Left hindlimb (tissue), 1 donor: ENCODE measurements at places on chromosomes 5 and 9.
A peak's percentile ranks its signal among the peaks of the same experiment; 100 is the strongest.

DNA sequence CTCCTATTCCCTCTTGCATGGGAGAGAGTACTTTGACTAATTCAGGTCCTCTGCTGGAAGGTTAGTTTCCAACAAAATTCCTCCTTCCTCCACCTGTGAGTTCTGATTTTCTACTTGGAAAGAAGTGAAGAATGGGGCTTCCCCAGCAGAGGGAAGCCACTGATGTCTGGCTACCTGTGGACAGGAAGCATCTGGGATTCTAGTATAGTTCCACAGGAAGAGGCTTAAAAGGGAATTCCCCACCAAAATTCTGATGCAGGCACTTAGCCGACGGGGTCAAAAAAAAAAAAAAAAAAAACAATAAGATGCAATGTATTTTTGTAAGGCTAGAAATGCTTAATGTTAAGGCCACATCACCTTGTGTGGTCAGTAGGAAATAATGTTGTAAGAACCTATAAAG, 33.4 kb downstream of the PCDHGC5 start:
- no peak for DNase-seq

GRCh38 chr9:94971378-94972131, 245.1 kb downstream of the AOPEP start:
- DNase-seq, result no peak

- no peak for DNase-seq
These were observed 118.8 kb downstream of the BOD1 start for GRCh38 chr5:173497685-173498084.

- DNase-seq, result no peak
These were observed 45.6 kb downstream of the CFAP90 start for GRCh38 chr5:7805379-7805778.

DNA sequence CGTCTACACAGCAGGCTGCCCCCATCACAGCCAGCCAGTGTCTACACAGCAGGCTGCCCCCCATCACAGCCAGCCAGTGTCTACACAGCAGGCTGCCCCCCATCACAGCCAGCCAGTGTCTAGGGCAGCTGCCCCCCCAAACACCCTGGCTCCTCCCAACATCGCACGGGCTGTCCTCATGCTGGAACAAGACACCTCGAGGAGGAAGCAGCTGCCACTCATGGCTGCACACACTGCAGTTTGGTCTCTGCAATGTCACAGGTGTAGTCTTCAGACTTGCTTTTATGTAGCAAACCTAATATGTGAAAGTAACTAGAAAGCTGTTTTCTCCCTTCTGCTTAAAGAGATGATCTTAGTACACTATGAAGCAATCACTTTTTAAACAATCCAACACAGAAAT, 9.7 kb downstream of the LRRC14B start:
- no peak for DNase-seq

DNA sequence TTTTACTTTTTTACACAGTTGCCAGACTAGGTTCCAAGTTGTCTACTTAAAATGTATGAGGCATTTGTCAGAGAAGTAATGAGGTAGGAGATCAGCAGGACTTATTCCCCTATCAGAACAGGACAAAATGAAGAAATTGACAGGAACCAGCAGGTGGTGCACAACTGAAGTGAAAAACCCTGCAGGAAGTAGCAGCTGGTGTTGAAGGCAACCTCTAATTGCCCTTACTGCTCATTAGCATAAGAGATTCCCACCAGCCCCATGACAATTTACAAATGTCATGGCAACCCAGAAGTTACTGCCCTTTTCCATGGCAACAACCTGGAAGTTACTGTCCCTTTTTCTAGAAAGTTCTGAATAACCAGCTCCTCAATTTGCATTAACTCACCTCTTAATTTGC, 5.4 kb downstream of the PCDHB15 start:
- no peak for DNase-seq

- DNase-seq, result no peak
These were observed 531.9 kb upstream of the CHD1 start for GRCh38 chr5:99460701-99461100.

- DNase-seq, result peak; percentile 95
These were observed at the start of the genes MBLAC2 and POLR3G for GRCh38 chr5:90474235-90475107. Gene MBLAC2, minus strand, starts transcription at chr5:90474771. Its CDS starts 479 bp downstream, at chr5:90474292. Gene POLR3G, plus strand, starts transcription at chr5:90474864. Its CDS starts 10,704 bp downstream, at chr5:90485568.

DNA sequence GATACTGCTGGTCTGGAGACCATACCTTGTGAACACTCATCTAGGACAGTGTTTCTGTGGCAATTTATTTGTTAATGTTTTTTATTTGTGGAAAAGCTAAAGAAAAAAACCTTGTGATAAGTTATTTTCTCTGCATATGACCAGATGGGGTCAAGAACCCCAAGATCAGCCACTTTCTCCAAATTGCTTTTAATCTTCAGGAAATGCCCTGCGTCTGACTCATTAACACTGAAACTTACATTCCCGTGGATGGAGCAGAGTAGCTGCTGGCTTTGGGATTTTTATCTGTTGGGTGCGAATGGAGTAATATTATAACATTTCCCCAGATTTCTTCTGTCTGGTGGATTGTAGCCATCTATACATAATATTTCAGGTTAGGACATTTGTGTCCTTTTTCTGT, 444.5 kb downstream of the SH3GL2 start:
- DNase-seq, result no peak

DNA sequence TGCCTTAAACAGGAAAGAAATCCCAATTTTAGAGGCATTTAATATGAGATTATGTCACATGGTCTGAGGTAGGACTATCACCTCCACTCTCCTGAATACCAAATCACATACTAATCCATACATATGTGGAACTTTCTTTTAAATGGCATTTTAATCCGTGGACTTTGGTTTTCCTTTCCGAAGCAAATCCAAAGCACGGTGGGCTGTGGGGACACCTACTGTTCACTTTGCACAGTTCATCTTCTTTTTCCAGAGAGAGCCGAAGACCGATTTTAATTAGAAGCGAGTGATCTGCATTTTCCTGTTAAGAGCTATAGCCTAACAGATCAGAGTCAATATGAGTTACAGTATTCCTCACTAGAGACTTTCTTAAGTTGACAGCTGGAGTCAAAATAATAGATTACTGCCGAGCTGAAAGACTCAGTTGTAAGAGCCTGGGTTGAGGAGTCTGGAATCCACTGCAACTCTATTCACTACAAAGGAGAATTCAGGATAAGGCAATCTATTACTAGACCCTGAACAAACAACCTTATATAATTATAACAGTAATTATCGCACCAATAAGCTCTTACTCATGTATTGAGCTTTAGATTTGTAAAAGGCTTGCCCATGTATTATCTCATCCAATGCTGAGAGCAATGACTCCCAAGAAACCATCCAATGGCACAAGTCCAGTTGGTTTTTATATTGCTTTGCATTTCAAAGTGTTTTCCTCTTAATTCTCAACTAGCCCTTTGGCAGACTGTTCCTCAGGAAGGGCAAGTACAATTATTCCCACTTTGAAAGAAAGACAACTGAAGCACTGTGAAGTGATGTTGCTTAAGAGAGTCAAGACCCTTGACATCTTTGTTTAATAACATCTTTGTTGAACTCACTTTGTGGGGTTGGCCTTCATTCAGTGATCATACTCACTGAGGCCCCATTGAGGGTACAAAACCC, 144.7 kb downstream of the TRPM6 start:
- no peak for DNase-seq

DNA sequence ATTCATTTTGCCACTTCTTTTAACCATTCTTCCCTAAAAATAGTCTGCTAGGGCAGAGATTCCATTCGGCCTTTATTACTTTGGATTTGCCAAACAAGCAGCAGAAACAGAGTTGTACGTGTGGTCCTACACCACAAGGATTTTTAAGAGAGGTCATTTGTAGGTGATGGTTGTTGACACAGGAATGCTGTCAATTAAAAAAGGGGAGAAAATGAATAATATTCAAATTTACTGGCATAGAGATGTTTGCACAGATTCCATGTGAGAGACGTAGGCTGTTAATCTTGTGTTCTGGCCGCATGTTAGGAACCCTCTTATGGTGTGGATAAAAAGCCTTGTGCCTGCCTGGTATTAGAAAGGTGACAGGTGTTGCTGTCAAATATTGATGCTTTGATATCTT, 34.9 kb downstream of the TRIO start:
- DNase-seq, result no peak

GRCh38 chr9:117344892-117345660, 69.8 kb downstream of the ASTN2 start:
- DNase-seq, result no peak

- DNase-seq, result peak; percentile 78
These were observed 117.7 kb downstream of the SLC12A2 start for GRCh38 chr5:128201065-128201926.

GRCh38 chr5:75818661-75819060, 101.4 kb upstream of the POC5 start:
- DNase-seq, result no peak

GRCh38 chr5:17918373-17919104, 284.3 kb downstream of the TAF11L14 start:
- DNase-seq, result no peak

DNA sequence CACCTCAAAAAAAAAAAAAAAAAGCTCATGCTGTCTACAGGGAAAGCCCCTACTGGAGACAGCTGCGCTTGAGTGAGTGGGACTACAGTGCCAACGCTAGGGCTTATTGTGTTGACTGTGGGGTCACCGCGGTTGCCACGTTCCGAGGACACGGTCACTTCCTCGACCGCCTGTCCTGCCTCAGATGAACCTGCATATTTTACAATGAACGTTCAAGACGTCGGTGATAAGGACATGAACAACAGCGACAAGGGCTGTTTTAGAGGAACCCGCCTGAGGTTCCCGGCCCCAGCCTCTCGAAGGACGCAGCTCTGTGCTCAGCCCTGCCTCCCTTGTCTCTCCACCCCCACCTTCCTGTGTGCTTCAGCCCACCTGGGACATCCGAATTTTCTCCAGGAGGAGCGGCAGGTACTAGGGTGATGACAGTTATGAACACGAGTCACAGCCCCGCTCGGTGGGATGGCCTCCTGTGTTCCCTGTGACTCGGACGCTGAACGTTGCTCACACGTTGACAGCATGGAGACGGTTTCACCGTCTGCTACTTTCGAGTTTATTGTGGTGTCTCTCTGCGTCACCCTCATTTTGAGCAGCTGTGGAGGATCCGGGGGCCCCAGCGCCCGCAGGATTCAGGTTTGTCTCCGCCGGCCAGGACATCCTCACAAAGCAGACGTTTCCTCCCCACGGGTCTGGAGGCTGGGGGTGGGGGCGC, 11.3 kb upstream of the DIPK1B start:
- DNase-seq, result no peak

DNA sequence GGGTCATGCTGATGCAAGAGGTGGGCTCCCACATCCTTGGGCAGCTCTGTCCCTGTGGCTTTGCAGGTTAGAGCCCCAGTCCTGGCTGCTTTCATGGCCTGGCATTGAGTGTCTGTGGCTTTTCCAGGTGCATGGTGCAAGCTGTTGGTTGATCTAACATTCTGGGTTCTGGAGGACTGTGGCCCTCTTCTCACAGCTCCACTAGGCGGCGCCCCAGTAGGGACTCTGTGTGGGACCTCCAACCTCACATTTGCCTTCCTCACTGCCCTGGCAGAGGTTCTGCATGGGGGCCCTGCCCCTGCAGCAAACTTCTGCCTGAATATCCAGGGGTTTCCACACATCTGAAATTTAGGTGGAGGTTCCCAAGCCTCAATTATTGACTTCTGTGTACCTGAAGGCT, 150.1 kb downstream of the NNT start:
- no peak for DNase-seq

DNA sequence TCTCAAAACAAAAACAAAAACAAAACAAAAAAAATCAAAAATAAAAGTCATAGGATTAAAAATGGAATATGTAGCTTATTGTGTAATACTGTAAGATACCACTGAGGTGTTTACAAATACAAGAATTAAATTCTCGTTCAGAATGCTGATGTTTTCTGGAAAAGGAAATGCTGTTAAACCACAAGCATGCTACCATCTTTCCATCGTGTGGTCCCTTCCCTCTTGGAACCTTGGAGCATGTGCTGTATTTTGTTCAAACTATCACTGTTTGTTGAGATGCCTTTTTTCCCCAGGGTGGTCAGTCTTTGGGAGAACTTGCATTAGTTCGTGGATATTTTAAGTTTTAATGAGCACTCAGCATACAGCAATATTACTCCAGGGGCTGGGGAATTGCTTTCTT, 39.7 kb downstream of the SUB1 start:
- DNase-seq, result no peak

- no peak for DNase-seq
These were observed 252.9 kb downstream of the MAT2B start for GRCh38 chr5:163758283-163758711.

DNA sequence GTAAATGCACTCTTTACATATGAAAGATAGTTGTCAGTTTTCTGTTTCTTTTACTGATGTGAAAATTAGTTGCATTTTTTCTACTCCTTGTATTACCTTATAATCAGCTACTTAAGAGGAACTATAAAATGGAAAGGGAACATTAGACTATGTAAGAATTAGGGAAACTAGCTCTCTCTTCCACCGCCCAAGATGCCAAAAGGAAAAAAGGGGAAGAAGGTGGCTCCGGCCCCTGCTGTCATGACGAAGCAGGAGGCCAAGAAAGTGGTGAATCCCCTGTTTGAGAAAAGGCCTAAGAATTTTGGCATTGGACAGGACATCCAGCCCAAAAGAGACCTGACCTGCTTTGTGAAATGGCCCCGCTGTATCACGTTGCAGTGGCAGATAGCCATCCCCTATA, 15.2 kb upstream of the HOMER1 start:
- no peak for DNase-seq

DNA sequence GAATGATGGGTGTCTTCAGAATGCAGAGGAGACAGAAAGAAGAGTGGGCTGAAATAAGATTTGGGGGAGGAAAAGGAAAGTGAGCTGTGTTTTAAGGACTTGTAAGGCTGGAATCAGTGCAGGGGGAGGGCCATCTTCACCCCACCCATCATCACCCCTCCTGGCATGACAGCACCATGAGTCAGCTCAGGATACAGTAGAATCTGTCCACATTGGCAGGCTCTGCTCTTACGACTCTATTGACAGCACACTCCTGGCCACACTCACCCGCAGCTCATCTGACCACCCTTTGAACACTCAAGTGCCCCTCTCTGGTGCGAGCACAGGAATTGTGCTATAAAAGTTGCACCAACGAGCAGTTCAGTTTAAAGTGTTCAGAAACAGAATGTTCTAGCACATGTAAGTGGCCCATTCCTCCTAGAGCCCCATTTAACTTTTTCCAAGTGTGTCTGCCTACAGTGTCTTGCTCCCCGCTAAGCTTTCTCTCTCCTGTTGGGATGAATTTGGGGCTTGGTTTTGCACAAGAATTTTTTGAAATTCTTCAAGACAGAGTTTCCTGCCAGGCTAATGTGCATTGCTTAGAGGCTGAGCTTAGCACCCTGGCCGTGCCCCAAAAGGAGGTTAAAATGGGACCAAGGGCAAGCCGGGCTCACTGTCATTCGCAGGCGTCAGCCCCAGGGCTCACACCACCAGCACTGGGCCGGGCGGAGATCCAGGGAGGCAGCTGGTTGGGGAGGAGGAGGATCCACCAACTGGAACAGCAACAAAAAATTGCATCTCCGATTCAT, 12.0 kb downstream of the ADRA1B start:
- no peak for DNase-seq

DNA sequence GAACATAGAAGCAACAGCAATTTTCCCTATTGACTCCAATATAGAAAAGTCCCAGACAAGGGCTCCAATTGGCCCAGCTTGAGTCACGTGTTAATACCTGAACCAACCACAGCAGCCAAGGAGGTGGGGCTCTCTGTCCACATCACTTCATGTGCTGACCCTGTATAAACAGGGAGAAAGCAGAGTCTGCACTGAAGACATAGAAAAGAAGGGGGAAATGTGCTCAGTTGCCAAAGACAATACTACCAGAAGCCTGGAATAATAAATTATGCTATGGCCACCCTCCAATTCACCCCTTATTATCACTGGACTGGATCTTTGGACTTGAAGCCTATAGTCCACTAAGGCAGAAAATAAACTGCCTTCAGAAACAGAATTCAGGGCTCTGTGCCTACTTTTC, 275.4 kb downstream of the EPB41L4A start:
- DNase-seq, result no peak
